Astrocyte of the spinal cord (primary cell): ENCODE measurements at places on chromosomes 3 and 15.

GRCh38 chr3:169106662-169107061 lies 556.9 kb downstream of the MECOM start:
- no peak for DNase-seq

- peak; percentile 22 for DNase-seq
Observed at GRCh38 chr3:16917256-16917935, 32.6 kb downstream of the PLCL2 start.

DNA sequence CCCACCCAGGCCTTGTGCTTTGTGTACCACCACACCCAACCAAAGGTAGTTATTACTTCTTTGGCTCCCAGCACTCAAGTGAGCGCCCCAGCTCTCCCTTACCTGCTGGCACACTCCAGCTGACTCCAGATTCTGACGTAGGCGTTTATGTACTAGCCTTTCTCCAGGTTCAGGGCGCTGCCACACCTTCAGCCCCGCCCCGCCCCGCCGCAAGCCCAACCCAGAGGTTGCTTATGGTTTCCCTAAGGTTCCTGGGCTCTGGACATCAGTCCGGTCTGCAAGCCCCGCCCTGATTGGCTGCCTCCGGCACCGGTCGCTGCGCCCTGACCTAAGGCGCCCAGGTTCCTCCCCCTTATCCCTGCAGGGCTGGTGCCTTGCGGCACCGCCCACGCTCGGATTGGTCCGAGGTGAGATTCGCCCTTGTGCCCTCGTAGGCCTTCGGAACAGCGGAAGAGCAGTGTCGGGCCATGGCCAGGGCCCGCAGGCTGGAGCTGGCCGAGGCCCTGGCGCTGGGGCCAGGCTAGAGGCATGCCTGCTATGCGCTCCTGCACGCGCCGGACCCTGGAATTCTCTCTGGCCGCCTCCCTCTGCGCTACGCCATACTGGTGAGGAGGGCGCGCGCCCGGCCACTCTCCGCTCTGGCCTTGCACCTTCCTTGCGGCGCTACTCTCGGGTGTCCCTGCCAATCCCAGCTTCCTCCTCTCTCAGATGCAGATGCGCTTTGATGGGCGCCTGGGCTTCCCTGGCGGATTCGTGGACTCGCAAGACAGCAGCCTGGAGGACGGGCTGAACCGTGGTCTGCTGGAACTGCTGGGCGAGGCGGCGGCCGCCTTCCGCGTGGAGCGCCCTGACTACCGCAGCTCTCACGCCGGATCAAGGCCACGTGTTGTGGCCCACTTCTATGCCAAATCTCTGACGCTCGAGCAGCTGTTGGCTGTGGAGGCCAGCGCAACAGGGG lies 19.8 kb upstream of the NUDT16 start:
- DNase-seq, result peak; percentile 45

DNA sequence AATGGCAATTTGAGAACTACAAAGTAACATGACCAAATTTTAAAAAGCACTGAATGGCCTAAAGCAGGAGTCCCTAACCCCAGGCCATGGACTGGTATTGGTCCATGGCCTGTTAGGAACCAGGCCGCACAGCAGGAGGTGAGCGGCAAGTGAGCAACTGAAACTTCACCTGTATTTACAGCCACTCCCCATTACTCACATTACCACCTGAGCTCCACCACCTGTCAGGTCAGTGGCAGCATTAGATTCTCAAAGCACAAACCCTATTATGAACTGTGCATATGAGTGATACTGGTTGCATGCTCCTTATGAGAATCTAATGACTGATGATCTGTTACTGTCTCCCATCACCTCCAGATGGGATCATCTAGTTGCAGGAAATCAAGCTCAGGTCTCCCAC lies 48.8 kb downstream of the SENP7 start:
- no peak for DNase-seq

DNA sequence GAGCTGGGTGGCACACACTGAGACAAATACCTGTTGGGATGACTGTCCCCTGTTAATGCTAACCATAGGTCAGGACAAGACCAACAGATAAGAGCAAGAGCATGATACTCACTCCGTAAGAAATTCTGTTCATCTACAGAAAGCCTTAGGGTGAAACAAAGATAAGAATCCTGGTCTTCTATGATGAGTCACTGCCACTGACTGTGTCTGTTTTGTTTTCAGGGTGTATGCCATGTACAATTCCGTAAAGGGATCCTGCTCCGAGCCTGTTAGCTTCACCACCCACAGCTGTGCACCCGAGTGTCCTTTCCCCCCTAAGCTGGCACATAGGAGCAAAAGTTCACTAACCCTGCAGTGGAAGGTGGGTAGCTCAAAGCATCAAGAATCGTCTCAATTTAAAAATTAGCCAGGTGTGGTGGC lies 141.1 kb downstream of the GHSR start:
- peak; percentile 55 for DNase-seq
